ENCODE measurements at places on chromosomes 7 and 10.

DNA sequence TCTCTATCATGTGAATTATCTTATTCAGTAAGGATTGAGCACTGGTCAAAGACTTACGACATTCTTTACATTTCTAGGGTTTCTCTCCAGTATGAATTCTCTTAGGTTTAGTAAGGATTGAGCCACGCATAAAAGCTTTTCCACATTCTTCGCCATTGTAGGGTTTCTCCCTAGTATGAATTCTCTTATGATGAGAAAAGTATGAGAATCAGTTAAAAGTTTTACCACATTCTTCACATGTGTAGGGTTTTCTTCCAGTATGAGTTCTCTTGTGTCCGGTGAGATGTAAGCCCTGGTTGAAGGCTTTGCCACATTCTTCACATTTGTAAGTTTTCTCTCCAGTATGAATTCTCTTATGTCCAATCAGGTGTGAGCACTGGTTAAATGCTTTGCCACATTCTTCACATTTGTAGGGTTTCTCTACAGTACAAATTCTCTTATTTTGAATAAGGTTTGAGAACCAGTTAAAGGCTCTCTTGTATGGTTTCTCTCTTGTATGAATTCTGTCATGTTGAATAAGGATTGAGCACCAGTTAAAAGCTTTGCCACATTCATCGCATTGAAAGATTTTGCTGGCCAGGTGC lies 445.9 kb downstream of the ZNF479 start:
- DNase-seq: no peak

DNA sequence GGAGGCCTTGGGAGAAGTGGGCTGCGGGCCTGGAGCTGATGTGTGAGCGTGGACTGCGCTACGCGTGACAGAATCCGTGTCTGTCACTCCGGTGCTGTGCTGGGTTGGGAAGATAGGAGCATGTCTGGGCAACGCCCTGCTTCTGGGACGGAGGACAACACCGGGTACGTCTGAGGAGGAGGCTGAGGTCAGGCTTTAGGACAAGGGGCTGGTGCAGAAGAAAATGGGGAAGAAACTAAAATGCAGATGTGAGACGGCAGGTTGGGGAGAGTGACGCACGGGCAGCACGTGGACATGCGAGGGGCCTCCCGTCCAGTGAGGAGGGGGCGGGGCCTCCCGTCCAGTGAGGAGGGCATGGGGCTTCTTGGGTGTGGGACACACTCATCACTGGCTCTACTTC lies 207.4 kb downstream of the DNAJB6 start:
- no peak for DNase-seq

DNA sequence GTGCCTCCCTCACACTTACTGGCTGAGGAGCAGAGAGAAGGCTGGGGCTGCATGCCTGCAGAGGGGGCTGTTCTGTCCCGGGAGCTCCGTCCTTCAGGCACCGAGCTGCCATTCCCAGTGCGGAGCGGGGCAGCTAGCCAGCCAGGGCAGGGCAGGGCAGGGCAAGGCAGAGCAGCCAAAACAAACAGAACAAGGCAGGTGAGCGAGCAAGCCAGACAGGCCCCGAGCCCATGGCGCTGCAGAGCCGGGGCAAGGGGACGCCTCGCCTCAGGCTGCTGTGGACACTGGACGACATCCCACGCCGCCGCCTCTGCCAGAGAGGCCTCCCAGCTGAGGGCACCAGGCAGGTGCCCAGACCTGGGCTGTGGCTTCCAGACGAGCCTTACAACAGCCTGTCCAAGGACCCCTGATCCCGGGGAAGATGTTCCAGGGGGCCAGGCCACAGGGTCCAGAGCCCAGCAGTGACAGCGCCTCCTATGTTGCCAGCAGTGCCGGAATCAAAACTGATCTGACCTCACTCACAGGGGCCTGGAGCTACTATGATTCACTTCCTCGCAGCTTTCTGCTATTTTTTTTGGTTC lies 8.2 kb upstream of the NDST2 start:
- no peak for DNase-seq

- no peak for DNase-seq
Observed at GRCh38 chr7:117605712-117606111, 125.9 kb downstream of the CFTR start.

DNA sequence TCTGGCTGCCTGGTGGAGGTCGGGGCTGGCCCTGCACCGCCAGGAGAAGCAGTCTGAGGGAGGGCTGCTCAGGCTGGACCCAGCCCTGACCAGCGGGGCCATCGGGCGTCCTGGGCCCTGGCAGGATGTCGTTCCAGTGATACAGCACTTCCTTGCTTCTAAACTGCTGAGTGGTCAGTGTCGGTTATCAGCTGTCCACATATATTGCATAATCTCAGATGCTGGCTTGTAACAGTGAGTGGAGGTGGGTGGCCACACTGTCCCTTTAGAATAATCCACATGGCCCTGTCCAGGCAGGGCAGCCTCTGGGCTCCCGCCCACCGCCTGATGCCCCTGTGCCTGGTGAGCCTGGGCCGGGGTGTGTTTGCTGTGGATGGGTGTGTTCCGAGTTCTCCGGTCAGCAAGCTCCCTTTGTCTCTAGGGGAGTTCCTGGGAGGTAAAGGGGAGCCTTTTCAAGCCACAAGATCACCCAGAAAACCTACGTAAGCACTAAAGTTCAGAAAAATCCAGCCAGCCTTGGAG lies 86.1 kb downstream of the LHPP start:
- no peak for DNase-seq
